ENCODE measurements at places on chromosomes 5 and 9. TPM values are rescaled to one million over a fixed set of nuclear protein-coding genes. Genes with fewer than 3 reads are reported as not detected.

DNA sequence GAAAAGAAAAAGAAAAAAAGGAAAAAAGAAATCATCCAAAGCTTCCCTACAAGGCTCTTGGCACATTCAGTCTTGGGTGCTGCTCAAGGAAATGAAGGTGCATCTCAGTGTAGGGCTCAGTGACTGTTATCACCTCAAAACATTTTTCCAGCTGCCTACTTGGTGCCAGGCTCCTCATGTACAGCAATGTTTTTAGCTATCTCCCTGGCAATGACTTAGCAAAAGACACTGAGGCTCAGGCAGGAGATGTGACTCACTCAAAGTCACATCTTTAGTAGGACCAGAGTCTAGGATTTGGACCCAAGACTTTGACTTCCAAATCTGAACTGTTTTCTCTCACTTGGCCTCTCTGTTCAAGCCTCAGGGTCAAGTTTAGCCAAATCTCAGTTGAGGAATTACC, 264.2 kb downstream of the CRB2 start:
- peak; percentile 8 for DNase-seq

DNA sequence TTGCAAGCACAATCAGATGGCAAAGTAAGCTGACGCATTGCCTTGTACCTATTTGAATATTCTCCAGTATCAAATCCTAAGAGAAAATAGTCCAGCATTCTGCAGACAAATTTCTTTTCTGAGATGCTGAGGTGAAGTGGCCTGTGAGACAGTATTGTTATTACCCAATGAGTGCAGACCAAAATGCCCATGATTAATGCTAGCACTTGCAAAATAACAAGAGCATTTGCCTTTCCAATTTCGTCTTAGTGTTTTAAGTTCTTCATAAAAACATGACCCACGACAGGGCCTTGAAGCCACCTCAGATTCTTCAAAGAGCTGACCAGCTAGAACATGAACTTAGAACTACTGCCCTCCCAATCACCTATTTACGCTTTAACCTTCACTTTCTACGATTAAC, 2.6 kb upstream of the IQGAP2 start:
- DNase-seq: no peak

DNA sequence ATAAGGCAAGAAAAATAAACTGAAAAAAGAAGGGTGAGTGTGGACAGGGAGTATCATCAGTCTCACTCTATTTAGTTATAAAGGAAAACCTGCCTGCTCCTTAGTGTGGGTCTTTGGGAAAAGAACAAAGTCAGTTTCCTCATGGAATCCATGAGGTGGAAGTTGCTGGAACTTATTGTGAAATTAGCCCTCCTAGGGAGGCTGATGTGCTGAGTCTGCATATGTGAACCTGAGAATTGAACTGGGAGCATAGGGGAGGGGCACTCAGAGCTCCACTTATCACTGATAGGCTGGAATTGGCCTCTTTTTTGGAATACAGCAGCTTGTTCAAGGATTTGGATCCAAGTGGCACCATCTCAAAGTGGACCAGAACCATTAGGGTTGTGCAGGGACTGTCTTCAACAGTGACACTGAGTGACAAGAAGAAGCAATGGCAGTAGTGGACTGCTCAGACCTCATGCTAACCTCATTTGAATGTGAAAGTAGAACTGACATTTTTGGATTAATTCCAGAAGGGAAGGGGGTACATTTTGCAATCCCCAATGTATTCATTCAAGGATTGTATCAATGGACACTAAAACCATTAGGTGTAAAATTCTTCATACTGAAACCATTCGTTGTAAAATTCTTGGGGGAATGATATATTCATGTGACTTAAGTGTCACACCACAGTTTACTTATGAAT, 103.6 kb upstream of the KLF9 start:
- no peak for DNase-seq

DNA sequence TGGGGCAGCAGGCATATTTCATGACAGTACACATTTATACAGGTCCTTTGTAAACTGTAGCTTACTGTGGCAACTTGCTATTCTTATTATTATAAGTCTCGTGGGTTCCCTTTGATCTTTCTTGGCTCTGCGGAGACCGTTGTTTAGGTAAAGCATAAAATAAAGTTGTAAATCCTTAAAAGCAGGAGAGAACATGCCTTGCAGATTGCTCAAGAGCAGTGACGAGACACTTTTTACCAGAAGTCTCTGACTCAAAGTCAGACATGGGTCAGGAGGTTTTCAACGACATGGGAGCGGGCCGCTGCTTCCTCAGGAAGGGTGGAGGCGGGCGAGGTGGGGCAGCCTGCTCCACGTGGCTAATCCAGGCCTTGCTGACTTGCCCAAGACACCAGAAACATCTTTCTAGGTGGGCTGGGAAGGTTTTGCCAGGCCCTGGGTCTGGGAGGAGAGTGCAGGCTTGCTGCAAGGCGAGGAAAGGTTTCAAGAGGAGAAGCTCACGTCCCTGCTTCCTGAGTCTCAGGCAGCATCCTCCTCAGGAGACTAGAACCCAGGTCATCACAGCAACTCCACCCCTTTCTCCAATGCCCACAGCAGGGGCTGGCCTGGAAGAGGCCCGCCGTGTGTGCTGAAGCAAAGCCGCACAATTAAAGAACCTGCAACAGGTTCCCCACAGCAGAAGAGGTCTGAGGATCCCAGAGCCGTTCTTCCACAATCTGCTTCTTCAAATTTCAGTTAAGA, 6.5 kb downstream of the TBC1D2 start:
- peak; percentile 94 for DNase-seq

CARTPT gene
- not detected for total RNA-seq
